NCI-H187 treated with DMSO at 0.1 percent for 48 hours (cell line): ENCODE measurements at places on chromosomes 16 and 17.

DNA sequence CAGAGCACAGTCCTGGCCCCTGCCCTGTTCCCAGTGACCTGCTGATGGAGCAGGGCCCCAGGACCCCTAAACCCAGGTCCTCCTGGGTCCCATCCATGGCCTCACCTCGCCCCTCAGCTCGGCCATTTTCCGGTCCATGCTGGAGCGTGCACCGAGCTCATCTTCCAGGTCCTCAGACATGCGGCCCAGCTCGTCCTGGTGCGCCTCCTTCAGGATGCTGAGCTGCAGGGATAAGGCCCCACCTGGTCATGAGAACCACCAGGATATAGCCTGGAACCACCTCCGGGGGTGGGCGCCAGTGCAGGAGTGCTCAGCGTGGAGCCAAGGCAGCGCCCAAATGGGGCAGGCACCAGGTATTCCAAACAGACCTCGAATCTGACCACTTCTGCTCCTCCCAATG, 17.9 kb downstream of the CCDC102A start:
- no peak for DNase-seq

DNA sequence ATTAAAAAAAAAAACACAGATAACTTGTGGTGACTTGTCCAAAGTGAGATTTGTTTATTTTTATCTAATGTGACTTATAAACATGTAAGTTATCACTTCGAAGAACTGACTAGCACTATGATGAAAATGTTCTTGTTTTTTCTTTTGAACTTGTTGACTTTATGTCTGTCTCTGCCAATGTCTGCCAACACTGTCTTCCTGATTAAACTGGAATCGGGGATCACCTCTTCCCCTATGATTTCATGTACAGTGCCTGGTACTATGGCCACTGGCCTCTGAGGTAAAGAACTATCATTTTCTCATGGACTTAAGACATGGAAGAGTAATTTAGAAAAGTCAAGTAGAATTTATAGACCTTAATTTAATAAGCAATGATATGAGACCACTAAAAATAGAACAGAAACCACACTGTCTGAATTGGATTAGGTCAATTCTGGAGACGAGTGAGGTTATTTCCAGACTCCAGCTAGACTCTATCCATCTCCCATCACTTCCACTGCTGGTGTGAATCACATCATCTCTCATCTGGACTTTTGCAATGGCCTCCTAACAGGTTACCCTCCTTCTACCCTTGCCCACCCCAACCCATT, 8.9 kb downstream of the C17orf78 start:
- DNase-seq, result no peak

- no peak for DNase-seq
Observed at GRCh38 chr17:15289285-15290183, 24.4 kb upstream of the PMP22 start.

- no peak for DNase-seq
Observed at GRCh38 chr16:1642148-1642547, 30.0 kb downstream of the CRAMP1 start.

DNA sequence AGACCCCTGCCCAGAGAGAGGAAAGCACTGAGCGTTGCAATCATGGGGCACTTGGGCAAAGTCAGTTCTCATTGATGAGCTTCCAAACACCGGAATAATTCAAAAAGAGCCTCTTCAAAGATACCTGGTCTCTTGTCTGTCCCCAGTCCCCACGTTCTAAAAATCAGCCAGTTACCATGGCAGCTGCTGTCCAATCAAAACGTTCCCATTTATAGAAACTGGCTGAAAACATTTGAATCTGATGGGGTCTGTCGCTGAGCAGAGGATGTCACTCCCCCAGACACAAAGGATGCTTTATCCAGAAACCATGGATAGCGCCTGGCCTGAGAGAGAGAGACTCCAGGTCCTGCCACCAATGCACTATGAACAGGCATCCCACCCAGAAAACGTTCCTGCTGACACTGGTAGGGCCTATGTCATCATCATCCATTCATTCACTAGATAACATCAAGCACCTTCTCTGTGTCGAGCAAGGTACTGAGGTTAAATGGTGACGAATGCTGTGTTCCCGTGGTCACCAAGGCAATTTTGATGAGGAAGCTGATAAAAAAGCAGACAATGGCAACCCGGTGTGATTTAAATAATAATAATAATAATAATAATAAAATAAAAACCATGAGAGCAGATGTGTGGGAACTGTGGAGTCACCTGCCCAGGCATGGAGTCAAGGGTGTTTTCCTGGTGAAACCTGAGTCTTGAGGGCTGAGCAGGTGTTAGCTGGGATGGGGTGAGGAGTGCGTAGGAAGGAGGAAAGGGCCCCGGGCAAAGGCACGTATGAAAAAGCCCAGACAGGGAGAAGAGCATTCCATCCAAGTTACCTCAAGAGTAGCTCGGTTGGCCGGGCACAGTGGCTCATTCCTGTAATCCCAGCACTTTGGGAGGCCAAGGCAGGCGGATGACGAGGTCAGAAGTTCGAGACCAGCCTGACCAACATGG, 19.0 kb upstream of the CALB2 start:
- no peak for DNase-seq

GRCh38 chr16:83998091-83998490, 30.0 kb downstream of the NECAB2 start:
- DNase-seq, result no peak

DNA sequence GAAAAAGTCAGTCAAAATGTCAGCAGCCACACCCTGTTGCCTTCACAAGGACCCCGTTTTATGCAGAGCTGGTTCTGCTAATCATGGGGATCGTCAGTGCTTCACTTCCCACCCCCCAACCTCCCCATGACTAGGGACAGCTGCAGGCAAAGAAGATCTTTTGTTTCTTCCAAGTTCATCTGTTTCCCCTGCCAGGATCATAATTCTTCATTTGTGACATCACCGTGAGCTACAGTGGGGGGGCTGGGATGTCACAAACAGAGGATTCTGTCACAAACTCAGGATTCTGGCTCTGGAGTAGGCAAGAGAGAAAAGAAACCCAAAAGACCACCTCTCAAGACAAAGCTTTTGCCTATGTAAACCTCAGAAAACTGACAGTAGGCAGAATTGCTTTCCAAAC, 24.7 kb downstream of the DNAJC7 start:
- no peak for DNase-seq

DNA sequence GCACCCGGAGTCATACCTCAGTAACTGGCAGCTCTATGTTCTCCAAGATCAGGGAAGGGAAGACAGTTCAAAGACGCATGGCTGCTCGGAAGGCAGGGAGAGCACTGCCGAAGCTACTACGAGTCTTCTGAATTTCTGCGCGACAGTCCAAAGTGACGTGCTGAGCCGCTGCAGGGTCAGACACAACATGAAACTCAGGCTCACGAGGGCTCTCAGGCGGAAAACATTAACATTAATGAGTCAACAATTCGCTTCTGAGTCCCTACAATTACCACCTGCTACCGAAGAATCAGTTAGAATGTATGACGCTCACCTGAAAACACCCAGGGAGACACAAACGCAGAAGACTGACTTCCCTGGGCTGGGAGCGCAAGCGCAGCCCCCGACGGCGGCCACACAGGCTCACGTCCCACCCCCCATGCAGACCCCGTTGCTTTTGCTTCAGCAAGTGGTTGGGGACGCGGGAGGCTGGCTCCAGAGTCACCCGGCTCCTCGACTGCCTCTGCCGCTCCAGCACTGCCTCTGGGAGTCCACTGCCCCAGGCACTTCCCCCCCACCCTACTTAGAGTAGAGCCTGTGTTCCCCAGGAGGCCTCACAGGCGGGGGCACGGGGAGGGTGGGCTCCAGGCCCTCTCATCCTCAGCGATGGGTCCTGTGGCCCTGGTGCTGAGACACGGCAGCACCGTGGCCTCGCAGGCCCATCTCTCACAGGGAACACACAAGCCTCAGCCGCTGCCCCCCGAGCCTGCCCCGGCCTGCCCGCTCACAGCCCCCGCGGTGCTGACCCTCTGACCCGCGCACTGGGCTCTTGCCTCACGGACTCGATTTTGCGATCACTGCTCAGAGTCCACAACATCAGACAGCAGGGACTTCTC, 38.9 kb downstream of the LMF1 start:
- no peak for DNase-seq

- no peak for DNase-seq
Observed at GRCh38 chr17:2591040-2591640, 2.3 kb upstream of the PAFAH1B1 start.

DNA sequence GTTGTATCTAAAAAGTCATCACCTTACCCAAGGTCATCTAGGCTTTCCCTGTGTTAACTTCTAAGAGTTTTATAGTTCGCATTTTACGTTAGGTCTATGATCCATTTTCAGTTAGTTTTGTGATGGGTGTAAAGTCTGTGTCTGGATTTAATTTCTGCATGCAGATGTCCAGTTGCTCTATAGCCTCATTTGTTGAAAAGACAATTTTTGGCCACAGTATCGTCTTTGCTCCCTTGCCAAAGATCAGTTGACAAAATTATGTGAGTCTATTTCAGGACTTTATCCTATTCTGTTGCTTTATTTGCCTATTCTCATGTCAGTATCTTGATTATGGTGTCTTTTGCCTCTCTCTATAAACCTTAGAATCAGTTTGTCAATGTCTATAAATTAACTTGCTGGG, 85.1 kb downstream of the METRNL start:
- DNase-seq, result no peak

DNA sequence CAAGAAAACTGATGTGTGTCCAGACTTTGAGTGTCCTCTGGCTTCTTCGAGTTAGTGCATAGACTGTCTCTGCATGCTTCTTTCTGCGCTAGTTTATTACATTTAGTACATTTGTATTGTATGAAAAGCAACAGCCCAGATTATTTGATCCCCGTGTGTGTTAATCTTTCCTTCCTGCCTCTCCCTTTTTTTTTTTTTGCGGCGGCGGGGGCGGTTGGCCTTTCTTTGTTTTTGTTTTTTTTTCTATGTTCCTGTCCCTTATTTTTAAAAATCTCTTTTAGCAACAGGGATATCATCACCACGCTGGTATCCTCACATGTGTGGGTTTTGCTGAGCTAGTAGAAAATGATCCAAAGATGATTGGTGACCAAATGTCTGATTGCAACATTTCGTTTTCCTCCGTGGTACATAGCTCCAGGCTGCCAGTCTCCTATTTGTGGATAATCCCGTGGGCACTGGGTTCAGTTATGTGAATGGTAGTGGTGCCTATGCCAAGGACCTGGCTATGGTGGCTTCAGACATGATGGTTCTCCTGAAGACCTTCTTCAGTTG, 9.4 kb downstream of the SCPEP1 start:
- no peak for DNase-seq

DNA sequence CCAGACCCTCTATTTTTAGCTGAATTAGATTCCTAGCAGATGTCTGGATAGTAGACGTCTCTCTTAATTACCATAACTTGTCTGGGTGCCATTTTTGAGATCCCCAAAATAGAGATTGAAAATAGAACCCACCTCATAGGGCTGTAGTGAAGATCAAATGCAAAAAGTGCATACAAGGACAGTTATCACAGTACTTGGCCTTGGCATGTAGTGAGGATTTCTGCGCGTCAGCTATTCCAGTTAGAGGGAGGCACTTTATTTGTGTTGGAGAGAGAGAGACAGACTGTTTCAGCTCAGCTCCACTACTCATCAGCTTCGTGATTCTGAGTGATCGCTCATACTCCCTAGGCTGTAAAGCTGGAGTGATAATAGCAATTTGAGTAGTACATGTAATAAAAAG, 59.6 kb upstream of the CDH13 start:
- no peak for DNase-seq

- DNase-seq, result no peak
Observed at GRCh38 chr16:67731753-67732095, 12.6 kb upstream of the GFOD2 start.

- no peak for DNase-seq
Observed at GRCh38 chr16:69930117-69930776, 20.9 kb upstream of the CLEC18A start.

GRCh38 chr16:54938212-54939028, 7.8 kb downstream of the IRX5 start:
- no peak for DNase-seq

- no peak for DNase-seq
Observed at GRCh38 chr17:34246446-34246845, 8.6 kb upstream of the CCL2 start.

GRCh38 chr16:2520097-2520783, at the start of gene AMDHD2:
TSS of gene AMDHD2 (plus strand) at chr16:2520371. CDS start at chr16:2520459, 88 bp downstream.
- DNase-seq, result peak; percentile 41

DNA sequence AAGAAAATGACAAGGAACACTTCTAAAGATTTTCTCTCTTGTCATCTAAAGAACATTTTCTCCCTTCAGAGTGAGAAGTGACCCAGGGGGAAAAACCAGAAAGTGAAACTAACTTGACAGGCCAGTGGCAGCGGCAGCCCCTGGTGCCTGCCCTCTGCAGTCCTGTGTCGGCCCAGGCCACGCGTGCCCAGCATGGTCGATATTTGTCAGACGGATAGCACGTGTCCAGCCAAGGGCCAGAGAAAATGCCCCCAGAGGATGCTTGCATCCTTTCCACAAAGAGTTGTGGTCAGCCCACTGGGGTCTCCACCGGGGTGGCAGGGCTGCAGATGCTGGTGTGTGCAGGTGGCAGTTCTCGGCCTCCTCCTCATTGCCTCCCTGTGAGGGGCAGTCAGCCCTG, 176.6 kb downstream of the RAB11FIP4 start:
- no peak for DNase-seq

DNA sequence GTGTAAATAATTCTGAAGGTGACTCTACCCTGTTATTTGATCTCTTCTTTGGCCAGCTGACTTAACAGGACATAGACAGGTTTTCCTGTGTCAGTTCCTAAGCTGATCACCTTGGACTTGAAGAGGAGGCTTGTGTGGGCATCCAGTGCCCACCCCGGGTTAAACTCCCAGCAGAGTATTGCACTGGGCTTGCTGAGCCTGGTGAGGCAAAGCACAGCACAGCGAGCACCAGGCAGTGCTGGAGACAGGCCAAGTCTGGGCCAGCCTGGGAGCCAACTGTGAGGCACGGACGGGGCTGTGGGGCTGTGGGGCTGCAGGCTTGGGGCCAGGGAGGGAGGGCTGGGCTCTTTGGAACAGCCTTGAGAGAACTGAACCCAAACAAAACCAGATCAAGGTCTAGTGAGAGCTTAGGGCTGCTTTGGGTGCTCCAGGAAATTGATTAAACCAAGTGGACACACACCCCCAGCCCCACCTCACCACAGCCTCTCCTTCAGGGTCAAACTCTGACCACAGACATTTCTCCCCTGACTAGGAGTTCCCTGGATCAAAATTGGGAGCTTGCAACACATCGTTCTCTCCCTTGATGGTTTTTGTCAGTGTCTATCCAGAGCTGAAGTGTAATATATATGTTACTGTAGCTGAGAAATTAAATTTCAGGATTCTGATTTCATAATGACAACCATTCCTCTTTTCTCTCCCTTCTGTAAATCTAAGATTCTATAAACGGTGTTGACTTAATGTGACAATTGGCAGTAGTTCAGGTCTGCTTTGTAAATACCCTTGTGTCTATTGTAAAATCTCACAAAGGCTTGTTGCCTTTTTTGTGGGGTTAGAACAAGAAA, 5.1 kb downstream of the STH start:
- DNase-seq, result no peak

DNA sequence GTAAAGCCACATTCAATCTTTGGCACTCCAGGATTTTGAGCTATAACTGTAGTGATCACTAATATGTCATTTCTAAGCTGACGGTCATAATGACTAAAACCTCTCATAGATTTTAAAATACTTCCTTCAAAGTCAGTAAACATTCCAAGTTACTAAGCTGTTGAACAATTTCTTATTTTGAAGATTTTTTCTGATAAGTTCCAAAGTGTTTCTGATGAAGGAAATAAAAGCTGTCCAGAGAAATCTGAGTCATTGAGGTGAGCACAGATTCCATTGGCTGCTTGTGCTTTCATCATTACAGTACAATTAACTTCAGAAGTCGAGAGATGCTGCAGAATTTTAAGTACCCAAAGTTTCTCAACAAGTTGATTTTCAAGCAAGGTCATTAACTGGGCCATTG, 23.9 kb downstream of the NLRC5 start:
- no peak for DNase-seq
